ENCODE measurements at places on chromosomes 16 and 17.

DNA sequence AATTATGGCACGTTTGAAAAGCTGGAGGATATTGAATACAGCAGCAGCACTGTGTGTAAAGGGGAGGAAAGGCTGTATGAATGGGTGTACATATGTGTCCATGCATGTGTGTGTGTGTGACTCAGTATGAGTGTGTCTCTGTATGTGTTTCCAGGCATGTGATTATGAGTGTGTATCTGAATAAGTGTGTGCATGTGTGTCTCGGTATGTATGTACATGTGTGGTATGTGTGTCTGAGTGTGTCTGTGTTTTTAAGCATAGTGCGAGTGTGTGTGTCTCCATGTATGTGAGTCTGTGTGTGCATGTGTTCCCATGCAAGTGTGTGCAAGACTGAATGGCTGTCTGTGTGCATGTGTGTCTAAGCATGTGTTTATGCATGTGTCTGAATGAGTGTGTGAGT is 259.1 kb upstream of the XYLT1 start:
- DNase-seq = no peak

GRCh38 chr17:32490101-32490482 is 3.3 kb downstream of the CDK5R1 start:
- no peak for DNase-seq

DNA sequence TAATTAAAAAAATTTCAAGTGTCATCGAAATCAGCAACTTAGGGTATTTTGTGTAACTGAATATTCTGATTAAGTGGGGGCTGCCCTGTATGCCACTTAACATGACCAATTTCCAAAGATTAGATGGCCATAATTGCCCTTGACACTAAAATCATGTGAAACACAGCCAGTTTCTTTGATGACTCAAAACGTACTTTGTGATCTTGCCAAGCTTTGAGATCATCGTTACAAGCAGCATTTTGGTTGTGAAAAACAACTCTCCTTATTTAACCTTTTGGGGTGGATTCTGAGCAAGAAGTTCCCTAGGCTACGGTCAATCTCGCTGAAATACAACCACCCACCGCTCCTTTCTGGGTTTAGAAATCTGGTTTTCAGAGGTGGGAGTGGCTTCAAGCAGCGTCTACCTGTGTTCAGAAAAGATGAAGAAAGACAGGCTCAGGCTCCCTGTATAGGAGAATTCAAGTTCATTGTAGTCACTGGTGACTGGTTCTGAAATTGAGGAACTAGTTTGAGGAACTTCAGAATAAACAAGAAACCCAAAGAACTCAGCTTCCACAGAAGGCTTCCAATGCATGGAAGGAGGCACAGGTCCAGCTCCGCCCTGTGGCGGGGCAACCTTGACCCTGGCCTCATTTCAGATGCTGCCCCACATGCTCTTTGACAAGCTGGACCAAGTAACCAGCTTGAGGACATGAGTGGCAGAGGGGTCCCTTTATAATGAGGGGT is 9.4 kb downstream of the MAP3K14 start:
- DNase-seq = peak; percentile 35

DNA sequence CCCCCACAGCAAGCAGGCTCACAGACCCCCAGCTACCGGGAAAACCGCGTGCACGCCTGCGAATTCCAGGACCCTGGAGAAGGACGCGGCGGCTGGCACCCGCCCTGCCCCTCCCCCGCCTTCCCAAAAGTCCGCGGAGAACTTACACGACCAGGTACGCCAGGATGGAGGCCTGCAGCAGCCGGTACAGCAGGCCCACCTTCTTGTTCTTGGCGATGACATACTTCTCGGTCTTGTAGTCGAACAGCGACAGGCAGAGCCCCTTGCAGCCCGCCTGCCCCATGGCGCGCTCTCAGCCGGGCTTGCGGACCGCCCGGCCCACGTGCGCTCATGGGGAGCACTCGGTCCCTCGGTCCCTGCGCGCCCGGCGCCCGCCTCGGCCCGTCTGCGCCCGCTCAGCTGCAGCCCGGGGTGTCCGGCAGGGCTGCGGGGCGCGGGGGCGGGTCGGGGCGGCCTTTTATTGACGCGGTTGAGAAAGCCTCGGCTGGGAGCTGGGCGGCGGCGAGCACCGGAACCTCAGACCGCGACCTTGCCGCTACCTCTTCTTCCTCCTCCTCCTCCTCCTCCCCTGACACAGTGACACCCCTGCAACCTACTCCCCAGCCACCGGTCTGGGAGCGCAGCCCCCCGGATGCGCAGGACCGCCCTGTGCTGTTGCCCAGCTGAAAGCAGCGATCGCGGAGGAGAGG is at the start of gene P2RX5:
Gene P2RX5 (minus strand): TSS at position 433 of the 689 bp plus-strand sequence. CDS start 150 bp downstream, at position 283.
- DNase-seq = peak; percentile 54

GRCh38 chr16:89015271-89015859 is 38.4 kb upstream of the CBFA2T3 start:
- DNase-seq = no peak

GRCh38 chr16:735982-736453 is 4.8 kb downstream of the CIAO3 start:
- DNase-seq = no peak

DNA sequence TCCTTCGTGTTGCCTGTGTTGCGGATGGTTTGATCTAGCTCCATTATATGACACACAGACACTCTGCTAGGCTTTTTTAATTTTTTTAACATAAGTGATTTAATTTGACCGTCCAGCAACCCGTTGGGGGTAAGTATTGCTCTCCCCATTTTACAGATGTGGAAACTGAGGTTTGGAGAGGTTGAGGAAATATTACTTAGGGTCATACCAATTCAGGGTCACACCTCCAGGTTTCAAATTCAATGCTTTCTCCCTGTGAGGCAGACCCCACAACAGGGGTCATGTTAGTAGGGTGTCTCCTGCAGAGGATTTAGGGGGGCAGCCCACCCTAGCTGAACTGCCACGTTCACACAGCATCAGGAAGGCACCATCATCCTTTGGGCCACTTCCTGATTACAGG is 179.4 kb downstream of the COPRS start:
- DNase-seq = no peak

GRCh38 chr16:89407282-89407924 is 83.0 kb downstream of the ANKRD11 start:
- DNase-seq = no peak

- no peak for DNase-seq
These were observed 25.3 kb downstream of the GINS3 start for GRCh38 chr16:58417600-58417999.

GRCh38 chr16:13835387-13835786 is 84.6 kb upstream of the ERCC4 start:
- DNase-seq = no peak

GRCh38 chr17:69437475-69437874 is 23.0 kb downstream of the MAP2K6 start:
- DNase-seq = no peak

GRCh38 chr16:20612551-20613480 is 36.6 kb upstream of the ACSM2B start:
- peak; percentile 77 for DNase-seq

GRCh38 chr17:29760279-29761039 is 137.7 kb upstream of the CORO6 start:
- DNase-seq = peak; percentile 32

DNA sequence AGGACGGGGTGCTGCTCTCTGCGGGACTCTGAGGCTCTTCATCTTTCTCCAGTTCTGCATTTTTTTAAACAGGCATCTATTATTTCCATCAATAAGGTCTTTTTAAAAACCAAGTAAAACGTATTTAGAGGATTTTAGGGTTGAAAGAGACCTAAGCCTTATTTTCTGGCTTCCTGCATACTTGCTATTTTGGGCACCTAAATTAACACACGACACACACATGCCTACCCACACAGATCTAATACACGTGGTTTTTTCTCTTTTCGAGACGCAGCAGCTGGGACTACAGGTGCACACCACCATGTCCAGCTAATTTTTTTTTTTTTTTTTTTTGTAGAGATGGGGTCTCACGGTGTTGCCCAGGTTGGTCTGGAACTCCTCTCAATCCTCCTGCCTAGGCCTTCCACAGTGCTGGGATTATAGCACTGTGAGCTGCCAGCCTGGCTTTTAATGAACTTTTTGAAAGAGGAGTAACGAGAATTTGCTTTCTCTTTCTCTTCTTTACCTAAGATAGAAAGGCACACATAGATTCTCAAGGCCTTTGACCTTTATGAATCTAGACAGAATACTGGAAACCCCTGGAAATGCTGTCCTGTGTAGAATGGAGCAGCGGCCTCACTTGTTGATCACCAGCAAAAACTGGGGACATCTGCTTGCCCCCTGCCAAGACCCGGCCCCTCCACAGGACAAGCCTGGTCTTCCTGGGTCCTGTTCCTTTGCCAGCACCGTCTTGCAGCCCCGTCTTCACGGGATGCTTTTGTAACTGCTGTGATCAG is 13.8 kb downstream of the DNAAF8 start:
- DNase-seq = no peak

- DNase-seq = no peak
These were observed 598.4 kb upstream of the SOX9 start for GRCh38 chr17:71522383-71522782.

DNA sequence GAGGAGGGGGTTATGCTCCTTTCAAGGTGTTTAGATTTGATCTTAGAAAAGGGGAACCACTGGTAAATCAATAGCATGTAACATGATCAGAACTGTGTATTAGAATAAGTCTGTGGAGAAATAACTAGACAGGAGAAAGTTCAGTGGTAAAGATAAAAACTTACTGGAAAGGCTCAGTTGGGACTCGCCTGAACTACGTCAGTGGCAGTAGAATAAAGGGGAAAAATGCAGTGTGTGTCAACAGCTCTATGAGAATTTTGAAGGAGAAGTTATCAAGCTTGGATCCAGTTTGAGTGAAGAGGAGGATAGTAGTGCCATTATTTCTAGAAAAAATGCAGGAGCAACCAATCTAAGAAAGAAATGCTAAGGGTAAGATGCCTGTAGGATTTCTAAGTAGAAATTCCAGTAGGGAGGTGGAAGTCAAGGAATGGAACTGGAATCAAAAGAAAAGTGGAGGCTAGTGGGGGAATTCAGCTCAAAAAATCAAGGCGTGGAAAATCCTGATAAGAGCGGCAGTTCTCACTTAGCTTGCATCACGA is 48.2 kb downstream of the USP31 start:
- DNase-seq = no peak

DNA sequence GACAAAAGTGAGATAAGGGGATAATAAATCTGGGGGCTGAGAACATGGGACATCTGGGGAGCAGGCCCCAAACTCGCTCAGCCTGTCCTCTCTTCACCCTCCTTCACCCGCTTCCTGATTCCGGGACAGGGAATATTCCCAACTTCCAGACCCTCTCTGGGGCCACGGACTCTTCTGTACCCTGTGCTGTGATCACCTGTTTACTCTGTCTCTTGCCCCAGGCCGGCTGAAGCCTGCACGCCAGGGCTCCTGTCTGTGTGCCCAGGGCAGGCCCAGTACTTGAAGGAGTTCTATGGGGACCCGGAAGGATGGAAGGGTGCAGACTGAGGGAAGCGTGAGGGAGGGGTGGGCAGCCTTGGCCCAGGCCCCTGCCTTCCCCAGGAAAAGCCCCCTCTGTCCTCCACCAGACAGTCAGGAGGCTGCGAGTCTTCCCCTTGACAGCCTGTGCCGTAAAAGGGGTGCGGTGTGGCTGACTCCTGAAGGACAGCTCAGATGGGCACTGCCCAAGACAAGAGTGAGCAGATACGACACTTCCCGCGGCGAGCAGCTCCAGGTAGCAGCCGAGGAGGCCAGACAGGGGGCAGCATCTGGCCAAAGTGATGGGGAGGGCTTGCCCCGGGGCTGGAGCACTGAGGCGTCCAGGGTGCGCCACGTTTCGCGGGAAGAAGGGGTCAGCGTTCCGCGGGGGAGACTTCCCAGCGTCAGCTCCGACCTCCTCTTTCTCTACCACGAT is 1.0 kb upstream of the CCNF start:
- DNase-seq = peak; percentile 66

GRCh38 chr16:52912565-52913173 is 140.0 kb downstream of the CHD9NB start:
- DNase-seq = peak; percentile 87

DNA sequence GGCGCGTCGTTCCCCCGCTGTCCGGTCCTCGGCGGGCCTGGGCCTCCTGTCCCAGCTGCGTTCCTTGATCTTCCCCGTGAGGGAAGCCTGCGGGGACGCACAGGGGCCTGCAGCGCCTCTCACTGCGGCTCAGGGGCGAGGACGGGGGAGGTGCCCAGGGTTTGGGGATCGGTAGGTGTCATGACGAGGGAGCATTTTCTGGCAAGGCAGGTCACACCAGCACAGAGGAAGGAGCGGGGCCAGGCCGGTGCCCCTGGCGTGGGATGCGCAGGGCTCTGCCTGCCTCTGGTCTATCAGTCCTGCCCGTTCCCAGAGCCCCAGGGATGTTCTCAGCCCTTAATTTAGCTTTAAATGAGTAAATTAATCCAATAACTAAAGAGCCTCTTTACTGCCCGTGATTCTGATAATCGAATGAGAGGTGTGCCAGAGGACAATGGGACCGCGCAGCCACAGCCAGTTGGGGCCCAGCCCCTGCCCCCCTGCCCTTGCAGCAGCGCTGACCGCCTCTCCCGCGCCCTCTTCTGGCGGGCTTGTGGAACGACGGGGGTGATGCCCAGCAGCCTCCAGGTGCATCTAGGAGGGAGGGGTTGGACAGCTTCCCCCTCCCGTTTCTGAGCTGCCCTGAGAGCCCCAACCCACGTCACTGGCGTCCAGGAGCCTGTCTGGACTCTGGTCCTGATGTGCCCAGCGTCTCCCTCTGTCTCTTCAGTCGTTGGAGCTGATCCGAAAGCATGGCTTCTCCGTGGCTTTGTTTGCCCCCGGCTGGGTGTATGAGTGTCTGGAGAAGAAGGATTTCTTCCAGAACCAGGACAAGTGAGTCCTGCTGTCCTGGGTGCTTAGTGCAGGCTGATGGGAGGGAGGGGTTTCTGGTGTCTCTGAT is 7.9 kb downstream of the ENGASE start:
- peak; percentile 72 for DNase-seq

- DNase-seq = no peak
These were observed 7.3 kb downstream of the CYB5D1 start for GRCh38 chr17:7864995-7865650.

DNA sequence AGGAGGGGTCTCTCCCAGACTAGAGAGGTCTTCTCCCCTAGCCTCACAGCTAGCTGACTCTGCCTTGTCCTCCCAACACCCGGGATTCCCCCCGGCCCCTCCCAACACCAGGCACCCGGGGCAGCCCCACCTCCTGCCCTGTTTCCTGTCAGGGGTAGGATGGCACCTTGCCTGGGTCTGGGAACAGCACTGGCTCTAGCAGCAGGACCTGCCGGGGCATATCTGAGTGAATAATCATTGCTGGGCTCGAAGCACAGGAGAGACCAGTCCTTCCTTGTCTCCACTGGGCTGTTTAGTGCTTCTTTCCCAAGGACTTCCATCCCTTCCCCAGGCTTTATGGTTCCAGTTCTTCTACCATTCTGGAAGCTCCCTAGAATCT is 25.7 kb downstream of the MINK1 start:
- DNase-seq = no peak

- peak; percentile 96 for DNase-seq
These were observed 30.6 kb downstream of the RPTOR start for GRCh38 chr17:80575057-80575875.

DNA sequence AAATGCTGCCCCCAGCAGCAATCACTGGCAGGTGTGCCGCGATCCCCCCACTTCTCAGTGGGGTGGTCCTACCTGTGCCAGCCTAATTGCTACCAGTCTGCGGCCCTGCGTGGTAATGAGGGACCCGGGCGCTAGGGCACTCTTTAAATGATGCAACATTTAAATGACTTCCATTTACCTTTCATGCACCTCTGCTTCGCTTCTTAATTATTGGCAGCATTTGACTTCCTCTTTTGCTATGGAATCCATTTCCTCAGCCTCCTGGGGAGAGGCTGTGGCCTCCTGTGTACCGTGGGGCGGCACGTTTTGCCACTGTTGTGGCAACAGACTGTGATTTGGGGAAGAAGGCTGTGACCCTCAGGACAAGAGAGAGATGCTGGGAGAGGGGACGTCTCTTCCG is 86.1 kb downstream of the RPA1 start:
- peak; percentile 45 for DNase-seq

GRCh38 chr17:74298778-74299177 is 24.7 kb downstream of the DNAI2 start:
- no peak for DNase-seq

All from DMS53 (cell line).